ENCODE measurements at places on chromosomes 3 and 15.

- no peak for DNase-seq
Measured at GRCh38 chr3:41991437-41991836, 29.5 kb upstream of the ULK4 start.

DNA sequence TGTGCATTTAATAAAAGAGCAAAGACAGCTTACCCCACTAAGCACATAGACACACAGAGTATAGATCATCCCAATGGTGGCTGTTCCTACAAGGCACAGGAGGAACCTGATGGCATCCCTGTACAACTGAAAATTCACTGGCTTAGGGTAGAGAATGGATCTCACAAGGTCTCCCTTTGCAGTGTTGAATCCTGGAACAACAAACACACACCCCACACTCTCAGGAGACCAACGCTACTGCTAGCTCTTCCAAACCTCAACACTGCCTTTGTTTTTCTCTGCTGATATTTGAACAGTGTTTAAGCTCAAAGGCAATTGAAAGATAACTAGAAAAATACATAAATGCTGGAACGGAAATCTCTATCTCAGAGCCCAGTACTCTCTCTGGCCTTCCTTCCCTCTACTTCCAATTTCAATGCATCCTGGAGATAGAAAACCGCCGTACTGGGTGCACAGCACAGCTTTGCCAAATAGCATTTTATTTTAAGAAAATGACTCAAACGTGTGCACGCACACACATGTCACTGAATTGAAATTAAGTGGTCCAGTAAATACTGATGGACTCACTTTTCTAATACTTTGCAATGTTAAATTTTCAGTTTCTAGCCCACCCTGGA is 87.5 kb upstream of the ATP13A5 start:
- DNase-seq, result no peak

DNA sequence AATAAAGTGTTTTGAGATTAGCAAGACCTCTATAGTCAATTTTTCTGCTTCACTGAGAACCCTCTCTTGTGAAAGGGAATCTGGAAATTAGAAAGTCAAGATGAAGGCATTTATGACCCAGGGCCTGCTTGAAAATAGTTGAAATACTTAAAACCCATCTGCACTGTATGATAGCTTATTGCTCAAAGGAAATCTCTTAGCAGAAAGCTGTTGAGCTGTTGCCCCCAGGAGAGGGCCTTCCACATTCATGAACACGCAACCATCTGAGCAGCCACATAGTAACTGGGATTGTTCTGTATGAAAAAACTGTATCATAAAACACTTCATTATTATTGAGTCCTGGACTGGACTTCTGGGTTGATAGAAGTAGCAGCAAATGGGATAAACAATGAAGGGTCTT is 106.4 kb upstream of the PTX3 start:
- DNase-seq, result no peak

DNA sequence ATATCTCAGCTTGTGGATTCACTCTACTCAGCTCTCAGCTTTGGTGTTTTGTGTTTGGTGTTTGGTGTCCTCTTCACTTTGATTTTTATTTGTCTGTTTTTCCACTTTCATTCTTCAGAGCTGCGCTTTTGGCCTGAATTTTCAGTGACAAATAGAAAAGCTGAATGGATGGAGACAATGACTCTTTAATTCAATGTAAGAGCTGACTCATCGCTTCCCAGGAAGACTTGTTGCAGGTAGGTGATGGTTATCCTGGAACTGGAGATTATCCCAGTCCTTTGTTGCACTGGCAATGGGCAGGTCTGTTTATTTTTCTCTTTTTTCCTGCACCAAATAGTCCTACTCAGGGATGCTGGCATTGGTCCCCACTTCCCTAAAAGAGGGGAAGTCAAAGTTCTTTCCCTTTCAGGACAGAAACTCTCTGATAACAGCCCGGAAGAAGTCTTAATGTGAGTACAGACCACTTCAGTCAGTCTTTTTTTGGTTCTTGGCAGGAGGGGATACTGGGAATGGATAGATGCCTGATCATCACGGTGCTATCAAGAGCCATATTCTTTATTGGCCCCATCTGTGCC is 12.4 kb upstream of the AEN start:
- no peak for DNase-seq

DNA sequence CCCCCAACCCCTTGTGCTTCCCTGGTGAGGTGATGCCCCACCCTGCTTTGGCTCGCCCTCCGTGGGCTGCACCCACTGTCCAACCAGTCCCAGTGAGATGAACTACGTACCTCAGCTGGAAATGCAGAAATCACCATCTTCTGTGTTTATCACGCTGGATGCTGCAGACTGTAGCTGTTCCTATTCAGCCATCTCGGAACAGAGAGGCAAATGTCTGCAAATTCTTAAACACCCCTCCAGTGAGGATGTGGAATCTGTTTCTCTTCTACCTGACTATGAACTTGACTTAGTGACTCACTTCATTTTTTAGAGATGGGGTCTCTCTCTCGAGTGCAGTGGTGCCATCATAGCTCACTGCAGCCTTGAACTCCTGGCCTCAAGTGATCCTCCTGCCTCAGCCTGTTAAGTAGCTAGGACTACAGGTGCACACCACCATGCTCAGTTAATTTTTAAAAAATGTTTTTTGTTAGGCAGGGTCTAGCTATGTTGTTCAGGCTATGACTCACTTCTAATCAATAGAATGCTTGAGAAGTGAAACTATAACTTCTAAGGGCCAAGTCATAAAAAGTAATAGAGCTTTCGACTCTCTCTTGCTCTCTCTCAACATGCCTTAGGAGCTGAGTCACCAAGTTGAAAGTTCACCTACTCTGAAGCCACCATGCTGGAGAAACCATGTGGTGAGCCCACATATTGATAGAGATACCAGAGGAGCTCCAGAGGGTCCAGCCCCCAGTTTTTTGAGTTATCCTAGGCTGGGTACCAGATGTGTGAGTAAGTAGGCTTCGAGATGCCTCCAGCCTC is 11.5 kb upstream of the PARP14 start:
- no peak for DNase-seq

DNA sequence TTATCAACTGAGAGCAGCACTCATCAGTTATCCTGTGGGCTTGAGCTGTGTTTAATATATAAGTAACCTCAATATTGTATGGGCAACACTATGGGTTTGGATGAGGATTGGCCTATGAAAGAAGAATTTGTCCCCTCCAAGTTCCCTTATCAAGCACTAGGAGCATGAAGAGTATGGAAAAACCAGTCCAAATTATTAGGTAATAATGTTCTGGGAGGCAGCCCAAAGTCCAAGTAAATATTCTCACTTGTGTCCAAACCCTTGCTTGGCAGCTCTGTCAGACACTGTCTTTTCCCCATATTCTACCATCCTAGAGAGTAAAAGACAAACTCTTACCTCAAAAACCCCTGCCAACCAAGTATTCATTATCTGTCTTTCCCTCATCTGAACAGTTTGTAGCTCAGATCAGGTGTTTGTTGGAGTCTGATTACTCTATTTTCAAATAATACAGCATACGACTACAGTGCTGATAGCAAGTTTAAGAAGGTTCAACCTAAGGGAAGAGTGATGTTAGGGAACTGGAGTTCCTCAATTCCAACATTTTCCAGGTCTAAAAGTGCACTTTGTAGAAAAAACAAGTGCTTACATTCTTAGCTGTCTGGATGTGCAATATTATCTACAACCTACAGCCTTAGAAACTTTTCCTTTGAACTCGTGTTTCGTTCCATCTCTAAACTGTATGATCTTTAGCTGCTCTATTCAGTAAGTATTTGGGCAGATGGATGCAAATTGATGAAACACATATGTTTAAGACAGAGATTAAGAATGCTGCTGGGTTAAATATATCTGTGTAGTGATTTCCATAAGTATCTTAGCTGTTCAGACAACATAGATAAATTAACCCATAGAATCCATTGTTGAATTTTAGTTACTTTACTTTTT is 89.7 kb upstream of the PHLDB2 start:
- no peak for DNase-seq

DNA sequence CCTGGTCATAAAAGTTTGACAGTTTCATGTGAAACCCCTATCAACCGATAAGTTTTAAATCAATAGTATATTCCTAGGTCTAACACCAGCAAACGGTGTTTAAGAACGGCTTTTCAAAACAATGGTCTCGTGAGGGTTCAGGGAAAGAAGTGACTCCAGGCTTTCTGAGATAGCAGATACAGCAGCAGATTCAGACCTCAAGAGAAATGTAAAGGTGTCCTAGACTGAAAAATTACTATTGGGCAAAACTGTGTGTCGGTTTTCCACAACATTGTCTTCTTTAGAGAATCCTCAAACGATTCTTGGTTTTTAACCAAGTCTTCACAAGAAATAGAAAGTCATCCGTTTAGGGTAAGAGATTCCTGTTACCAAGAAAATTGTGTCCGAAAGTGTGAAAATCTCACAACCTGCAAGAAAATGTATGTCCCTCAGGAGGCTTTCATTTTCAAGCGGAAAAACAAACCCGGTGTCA is 1.2 kb downstream of the SETD2 start:
- no peak for DNase-seq

DNA sequence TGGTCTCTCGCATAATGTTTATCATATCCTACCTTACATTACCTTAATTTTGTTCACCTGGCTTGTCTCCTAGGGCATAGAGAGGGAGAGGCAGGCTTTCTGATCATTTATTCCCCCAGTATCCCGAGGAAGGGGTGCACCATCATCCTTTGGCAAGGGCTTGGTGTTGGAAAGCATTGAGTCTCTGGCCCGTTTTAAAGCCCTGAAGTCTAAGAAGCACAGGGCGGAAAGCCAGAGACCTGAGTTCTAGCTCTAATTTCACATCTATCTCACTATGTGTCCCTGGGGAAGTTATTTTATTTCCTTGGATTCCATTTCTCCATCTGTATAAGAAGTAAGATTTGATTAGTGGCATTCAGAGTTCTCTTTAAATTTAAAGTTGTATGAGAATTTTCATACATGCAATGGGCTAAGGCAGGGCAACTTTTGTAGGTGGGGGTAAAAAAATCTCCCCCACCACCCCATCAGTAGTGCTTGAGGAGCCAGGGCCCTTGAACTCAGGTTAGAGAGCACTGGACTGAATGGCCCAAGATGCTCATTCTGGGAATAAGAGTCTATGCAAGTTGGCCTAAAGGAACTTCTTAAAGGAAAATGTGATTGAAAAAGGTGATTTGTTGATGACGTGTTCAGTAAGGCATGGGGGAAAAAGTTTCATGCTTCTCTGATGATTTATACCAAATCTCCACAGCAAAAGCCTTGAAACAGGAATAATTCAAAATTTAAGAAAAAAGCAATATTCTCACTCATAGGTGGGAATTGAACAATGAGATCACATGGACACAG is 10.1 kb downstream of the TMC3 start:
- DNase-seq, result no peak

- DNase-seq, result no peak
Measured at GRCh38 chr3:141529256-141529655, 42.4 kb downstream of the RASA2 start.

DNA sequence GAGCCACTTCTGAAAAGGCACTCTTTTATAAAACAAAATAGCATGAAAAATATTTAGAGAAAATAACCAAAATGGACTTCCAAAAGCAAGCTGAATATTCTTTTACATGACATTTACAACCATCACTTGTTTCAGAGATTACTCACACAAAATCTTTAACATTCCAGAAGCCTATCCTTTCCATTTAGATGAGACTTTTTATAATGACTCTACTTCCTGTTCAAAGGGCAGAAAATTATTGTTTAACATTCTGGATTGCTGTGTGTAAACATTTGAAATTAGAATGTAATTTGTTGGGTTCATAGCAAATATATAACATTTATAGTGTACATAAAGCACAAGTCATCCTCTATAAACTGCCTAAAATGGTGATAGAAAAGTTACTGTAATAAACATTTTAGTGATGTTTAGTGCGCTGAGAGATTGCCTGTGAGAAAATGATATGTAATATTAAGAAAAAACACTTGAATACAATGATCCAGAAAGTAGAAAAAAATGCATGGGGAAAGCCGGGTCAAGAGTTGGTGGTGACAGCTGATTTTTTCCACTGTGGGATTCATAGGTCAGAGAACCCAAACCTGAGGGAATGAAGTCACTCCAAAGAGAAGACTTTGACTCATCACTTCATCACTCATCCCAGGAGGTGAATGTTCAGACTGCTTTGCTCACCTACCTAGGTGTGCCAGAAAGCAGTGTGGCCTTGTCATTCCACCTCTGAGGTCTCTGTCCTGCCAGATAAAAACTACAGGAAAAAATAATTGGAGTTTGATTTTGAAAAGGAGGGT is 305.8 kb downstream of the ARPP21 start:
- DNase-seq, result no peak

- no peak for DNase-seq
Measured at GRCh38 chr15:63172851-63173451, 15.7 kb upstream of the RPS27L start.

GRCh38 chr3:96236522-96236921 is 577.9 kb upstream of the EPHA6 start:
- no peak for DNase-seq

DNA sequence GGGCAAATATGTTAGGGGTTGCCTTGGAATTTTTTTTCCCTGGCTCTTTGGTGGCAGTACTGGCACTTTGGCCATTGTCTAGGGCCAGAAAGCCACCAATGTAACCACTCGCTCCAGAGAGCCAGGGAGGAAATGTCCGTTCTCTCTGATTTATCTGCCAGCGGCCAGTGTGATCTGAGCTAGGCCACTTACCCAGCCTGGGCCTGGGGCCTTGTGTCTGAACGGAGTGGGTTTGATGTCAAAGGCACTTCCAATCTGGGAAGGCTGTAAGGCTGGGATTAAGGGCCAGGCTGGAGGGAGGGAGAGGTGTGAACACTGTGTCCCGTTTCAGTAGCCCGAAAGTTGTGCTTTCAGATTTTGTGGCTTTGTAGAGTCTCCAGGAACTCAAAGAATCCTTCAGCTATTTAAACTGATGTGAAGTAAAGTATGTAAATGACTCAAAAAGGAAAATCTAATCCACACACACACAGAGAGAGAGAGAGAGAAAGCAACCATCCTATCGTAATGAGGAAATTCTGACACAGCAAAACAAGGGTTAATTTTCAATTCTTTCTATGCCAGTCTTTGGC is 271.0 kb downstream of the PDZRN3 start:
- DNase-seq, result no peak

GRCh38 chr3:120093911-120094775 is at the start of gene GSK3B:
Gene GSK3B, minus strand, starts transcription at chr3:120094447. Its CDS starts 1,013 bp downstream, at chr3:120093434.
- DNase-seq, result peak; percentile 97

DNA sequence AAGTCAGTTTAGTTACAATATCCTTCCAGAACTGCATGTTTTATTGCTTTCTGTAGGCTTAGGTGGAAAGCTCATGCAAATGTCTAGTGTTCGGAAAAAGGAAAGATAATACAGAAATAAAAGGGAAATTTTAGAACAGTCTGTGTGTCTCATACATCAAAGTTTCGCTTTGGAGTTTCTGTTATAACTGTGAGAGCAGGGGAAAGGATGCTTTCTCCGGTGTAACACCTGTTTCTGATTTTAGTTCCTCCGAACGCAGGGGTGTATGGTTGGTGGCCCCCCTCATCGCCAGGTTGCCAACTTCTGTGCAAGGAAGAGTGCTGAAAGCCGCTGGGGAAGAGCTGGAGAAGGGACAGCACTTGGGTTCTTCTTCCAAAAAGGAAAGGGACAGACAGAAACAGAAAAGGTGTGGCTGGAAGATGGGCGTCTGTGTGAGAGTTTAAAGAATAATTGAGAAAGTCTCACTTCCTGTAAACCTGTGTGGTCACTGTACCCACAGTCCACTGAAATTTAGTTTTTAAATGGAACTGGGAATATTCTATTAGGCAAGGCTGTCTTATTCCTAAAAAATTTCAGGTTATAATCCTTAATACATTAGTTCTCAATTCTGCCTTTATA is 6.7 kb downstream of the P2RY12 start:
- no peak for DNase-seq
